ENCODE measurements at places on chromosomes 7 and 10.

DNA sequence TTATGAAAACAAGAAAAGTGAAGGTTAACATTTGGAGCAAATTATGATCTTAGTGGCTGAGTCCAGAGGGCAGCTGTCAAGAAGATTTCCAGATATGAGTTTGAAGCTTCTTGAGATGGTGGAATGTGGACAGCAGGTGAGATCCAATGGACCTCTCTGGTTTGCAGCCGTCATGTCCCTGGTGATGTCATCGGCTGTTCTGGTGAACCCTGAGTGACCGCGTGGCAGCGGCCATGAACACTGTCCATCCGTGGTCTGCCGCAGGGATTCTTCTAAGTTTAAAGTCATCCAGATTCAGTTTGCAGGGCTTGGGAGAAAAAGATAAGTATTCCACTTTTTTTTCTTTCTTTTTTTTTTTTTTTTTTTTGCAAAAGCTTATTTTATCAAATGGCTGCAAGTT lies 15.8 kb upstream of the VIPR2 start:
- no peak for DNase-seq

DNA sequence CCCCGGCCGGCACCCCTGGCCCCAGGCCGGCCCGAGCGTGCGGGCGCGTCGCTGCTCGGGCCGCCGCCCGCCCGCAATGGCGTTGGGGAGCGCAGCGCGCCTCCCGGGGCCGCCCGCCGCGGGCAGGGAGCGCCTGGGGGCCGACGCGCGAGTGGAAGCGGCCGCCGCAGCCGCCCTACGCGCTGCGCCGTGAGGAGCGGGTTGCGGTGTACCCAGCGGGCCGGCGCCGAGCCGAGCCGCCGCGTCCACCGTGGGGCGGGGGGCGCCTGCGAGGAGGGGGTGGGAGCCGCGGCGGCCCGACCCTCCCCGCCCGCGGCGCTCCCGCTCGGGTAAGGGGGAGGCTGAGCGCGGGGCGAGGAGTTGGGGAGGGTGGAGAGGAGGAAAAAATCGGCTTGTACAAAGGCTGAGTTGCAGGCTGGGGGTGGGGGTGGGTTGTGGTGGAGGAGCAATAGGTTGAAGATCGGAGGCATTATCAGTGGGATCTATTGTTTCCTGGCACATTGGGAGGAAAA lies 473 bp downstream of the PPP1R9A start:
- no peak for DNase-seq

- DNase-seq: no peak
Measured at GRCh38 chr10:88733215-88733614, 26.6 kb upstream of the LIPN start.

- DNase-seq: no peak
Measured at GRCh38 chr10:59713196-59713821, 3.7 kb upstream of the SLC16A9 start.

DNA sequence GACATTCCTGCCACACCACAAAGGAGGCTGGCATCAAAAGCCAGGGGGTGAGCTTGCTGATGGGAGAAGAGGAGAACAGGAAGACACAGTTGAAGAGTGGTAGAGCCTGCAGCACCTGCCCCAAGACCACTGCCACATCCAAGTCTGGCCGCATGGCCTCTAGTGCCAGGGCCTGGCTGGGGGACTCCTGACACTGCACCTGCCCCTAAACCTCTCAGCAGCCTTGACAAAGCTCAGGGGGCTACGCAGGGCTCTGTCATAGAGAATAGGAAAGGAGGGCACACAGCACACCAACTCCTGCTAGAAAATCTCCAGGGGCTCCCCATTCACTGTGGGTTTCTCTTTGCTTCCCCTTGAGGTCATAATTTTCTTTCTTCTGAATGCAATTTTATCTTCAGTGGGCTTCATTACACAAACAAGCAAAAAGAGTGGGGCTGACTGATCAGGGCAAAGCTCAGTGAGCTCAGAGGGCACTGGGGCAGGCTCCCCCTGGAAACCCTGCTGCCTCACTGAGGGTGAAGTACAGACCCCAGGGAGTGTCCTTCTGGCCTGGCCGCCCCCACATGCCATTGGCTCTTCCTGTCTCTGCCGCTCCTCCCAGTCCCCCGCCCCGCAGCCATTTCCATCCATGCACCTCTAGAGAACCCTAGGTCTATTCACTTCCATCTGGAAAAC lies 37.2 kb downstream of the VOPP1 start:
- DNase-seq: no peak

- DNase-seq: no peak
Measured at GRCh38 chr10:6786579-6787031, 206.5 kb upstream of the PRKCQ start.

DNA sequence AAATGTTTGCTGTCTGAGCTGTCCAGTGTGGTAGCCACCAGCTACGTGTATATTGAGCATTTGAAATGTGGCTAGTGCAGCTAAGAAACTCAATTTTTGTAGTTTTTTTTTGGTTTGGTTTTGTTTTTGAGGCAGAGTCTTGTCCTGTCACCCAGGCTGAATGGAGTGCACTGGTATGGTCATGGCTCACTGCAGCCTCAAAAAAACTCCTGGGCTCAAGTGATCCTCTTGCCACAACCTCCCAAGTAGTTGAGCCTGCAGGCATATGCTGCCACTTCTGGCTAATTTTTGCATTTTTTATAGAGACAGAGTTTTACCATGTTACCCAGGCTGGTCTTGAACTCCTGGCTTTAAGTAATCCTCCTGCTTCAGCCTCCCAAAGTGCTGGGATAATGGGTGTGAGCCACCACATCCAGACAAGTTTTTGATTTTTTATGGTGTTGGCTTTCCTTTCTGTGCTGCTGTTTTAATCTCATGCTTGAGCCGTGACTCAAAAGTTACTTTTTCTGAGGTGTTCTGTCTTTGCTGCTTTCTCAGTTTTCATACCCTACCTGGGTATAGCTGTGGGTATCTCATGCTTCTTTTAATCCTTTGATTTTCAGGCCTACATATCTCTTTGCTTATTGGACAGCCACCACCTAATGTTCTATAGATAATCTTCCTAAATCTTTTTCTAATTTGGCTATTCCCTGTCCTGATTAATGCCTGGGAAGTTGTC lies 16.0 kb downstream of the WAC start:
- DNase-seq: no peak

All from CD8-positive, alpha-beta T cell (primary cell).